Myocyte (in vitro differentiated cells): ENCODE measurements at places on chromosomes 5 and 9. TPM values are rescaled to one million over a fixed set of nuclear protein-coding genes. Genes with fewer than 3 reads are reported as not detected.
A peak's percentile ranks its signal among the peaks of the same experiment; 100 is the strongest.

Gene INSL6
- total RNA-seq: not detected in 2 replicates

Gene SLC36A2
- not detected in 2 replicates for total RNA-seq

DNA sequence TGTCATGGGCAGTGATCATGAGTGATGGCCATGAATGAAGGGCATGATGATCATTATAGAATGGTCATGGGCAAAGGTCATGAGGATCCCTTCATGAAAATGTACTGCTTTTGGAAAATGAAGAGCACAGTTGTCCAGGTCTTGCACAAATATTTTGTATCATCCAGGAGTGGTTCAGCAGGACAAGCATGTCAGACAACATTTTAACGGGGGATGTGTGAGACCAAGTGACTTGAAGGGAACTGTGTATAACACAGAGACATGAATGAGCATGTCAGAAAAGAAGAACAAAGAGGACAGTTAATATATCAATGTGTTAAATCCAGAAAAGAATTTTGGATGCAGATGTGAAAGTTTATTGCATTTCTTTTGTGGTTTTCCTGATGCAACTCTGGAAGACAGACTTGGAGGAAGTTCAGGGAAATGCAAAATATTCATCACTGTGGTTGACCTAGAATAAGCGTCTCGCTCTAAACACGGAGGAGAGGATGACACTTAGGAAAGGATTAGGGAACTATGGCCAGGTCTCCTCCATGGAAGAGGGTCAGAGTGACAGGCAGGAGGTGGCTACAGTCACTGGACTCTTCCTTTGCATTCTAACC, 116.1 kb upstream of the IRX4 start:
- no peak for DNase-seq

DNA sequence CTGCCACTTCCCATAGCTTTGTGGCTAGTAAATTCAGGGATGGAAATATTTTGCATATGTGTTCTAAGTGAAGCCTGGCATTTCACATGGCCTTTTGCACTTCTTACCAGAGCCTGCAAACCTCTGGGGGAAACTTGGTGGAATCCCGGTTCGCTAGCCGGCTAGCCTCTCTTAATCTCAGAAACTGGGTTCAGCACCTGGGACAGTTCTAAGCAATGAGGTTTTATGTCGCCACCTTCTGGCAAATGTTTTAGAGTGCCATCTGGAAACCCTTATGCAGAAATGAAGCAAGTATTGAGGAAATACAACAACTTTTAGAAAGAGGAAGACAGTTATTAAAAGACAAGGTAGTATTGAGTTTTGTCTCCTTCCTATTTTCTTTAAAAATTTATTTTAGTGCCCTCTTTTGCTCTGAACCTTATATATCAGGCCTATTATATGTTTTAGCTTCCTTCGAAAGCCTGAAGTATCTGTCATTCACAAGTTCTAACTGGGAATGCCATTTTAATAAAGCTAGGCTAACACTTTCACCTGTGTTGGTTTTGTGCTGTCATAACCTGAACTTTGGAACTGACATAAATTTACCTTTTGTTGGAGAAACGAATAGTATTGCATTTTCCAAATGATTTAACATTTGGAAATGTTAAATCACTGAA, 963 bp upstream of the HTR1A start:
- peak; percentile 70 for DNase-seq

GRCh38 chr9:95822583-95823431, 52.7 kb upstream of the ERCC6L2 start:
- DNase-seq: peak; percentile 91
